NCI-H1694 (cell line): ENCODE measurements at places on chromosomes 4 and X.

DNA sequence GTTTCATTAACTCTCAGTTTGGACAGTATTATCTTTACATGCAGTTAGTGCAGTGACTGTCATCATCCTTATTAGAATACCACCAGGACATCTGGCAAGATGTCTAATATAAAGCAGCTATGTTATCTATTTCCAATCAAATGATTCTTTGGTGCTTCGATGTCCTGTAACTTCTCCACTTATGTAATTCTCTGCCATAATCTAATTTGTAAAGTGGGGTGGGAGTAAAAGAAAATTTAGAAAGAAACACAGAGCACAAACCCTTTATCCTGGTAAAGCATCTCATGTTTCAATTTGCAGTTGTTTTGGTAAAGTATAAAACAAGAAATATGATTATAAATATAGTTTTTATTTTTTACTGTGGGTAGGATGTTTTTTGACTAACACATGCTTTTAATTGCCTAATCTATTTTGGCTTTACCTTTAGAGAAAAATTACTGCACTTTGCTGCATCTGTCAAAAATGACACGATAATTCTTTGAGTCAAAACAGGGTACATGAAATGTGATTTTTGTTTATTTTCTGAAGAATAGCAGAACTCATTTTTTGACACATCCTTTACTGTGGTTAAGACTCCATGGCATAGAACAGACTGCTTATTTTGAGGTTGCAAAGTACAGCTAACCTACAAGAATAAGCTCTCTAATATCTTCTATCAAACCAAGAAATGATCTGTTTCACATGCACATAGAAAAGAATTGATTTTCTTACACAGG, 382.9 kb downstream of the RPA4 start:
- no peak for DNase-seq

DNA sequence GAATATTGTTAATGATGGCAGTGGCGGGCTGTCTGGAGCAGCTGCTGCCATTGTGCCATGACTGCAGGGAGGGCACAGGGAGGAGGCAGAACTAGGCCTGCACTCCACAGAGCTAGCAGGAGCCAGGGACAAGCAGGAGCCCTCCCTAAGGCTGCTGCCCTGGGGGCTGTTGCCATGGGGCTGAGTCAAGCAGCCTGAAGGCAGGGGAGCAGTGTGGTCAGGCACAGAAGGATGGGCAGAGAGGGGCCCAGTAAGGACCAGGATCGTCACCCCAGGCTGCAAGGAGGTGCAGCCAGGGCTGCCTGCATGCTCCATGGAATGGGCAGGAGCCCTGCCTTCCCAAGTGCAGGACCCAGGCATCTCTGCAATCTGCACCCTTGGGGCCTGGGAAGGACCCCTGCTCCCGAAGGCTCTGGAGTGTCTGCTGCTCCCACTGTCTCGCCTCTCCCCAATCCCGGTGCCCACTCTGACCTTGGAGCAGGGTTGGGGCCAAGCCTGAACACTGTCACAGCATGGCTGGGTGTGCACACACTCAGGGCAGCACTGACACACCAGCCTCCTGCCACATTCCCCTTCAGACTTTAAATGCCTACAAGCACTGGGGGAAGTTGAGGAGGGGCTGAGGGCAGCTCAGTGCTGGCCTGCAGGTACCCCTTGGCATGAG, 98.3 kb upstream of the GALNTL6 start:
- DNase-seq, result no peak

- no peak for DNase-seq
These were observed 355.7 kb downstream of the ADGRL3 start for GRCh38 chr4:61555789-61556188.

GRCh38 chr4:97912156-97912555, 231.1 kb downstream of the STPG2 start:
- no peak for DNase-seq

- DNase-seq, result no peak
These were observed 1.2 kb downstream of the KLKB1 start for GRCh38 chr4:186228514-186228894.

DNA sequence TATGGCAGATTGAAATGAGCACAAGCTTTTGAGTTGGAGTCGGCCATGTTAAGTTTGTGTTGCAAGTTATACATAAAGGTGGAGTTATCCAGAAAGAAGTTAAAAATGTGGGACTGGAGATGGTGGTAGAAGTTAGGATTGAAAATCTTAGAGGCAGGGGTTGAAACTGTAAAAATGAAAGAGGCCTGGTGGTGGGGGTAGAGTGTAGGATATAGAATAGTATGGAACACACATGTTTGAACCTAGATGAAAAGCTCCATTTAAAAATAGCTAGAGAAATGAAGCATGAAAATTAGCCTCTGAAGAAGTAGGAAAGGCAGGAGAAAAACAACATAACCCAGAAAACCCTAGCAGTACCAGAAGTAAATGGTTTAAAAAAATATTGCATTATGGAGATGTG, 131.8 kb upstream of the ENPEP start:
- DNase-seq, result no peak

DNA sequence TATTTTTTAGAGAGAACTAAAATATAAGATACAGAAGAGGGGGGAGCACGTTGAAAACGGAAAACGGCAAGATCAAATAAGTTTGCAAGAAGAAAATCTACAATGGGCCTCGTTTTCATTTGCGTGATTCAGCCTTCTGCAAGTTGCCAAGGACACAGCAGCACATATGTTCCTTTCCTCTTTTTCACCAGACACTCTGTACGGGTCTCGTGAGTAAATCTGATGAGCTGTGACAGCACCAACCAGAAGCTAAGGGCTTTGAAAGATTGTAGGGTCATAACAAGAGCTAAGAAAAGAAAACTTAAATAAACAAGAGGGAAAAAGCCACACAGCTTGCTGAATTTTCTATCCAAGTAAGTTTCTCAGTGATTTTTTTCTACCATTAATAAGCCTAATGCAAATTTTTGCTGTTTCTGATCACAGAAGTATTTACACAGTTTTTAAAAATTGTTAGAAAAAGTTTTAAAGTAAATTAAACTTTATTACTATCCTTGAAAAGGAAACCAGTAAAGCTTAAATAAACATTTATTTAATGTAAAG, 63.4 kb downstream of the SCML2 start:
- DNase-seq, result no peak

DNA sequence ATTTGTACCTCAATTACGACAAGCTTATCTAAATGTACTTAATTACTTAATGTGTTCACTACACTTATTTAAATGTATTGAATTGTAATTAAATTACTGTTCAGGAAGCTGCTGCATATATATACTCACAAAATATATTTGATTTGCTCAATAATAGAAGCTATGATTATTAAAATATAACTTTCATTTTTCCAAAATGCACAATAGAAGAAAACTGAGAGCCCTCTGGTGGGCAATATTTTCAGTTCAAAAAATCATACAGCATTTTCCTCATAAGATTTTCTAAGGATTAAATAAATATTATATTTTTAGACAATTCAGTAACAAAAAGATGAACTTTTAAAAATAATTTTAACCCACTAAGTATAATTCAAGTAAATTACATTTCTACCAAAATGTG, 217.3 kb downstream of the DKK2 start:
- no peak for DNase-seq

DNA sequence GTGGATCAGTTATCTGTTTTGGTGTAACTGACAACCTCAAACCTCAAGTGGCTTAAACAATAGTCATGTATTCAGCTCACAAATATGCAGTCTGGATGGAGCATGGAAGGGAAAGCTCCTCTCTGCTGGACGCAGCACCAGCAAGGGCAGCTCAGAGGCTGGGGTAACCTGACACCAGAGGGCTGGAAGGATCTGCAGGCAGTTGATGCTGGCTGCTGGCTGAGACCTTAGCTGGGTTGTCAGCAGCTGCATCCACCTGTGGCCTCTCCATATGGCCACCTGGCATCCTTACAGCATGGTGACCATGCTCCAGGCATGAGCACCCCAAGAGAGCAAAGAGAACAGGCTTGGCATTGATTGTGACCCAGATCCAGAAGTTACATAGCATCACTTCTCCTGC, 46.7 kb downstream of the ENPP6 start:
- no peak for DNase-seq

DNA sequence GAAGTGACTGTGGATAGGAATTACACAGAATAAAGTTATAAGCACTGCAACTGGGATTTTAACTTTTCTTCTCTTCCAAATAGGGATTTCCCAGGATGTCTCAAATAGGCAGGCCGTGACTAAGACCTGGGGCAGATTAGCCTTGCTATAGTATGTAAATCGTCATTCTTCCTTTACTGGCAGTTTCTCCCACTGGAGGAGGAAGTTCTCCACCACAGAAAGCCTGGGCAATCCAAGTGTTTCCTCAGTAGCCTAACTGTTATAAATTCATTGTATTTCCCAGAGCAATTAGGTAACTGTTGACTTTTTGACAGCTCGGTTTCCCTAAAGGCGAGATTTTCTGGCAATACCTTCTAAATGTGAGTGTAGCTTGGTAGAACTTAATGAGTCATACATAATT, at the start of gene TNIP3:
Gene TNIP3, minus strand, starts transcription at position 31 of the 400 bp plus-strand sequence. CDS start 196 bp downstream, outside the sequence.
- no peak for DNase-seq
